PC-9 (cell line): ENCODE measurements at places on chromosomes 2 and 18. TPM values are rescaled to one million over a fixed set of nuclear protein-coding genes. Genes with fewer than 3 reads are reported as not detected.

Gene GPR155
- total RNA-seq = 0.18 and 0.79 TPM in 2 replicates

Gene ARL5A
- total RNA-seq = 36.1 and 47.5 TPM in 2 replicates

Gene FSIP2
- 0.22 and 0.63 TPM in 2 replicates for total RNA-seq

Gene POTEJ
- not detected in 2 replicates for total RNA-seq

- H3K4me1 ChIP-seq = no peaks in the 10 kb centered on the region; the same call in 1 of the 2 replicates
- no peak for DNase-seq
- no peaks in the 10 kb centered on the region for H3K27me3 ChIP-seq
- no peak overlapping the region for H3K27ac ChIP-seq
- no peaks in the 10 kb centered on the region for H3K36me3 ChIP-seq
These were observed 935.0 kb downstream of the TRIB2 start for GRCh38 chr2:13651684-13652131.

GRCh38 chr2:25608718-25609117 is 64.7 kb downstream of the DTNB start:
- DNase-seq = no peak
- no peaks in the 10 kb centered on the region for H3K4me1 ChIP-seq
- no peaks in the 10 kb centered on the region for H3K27me3 ChIP-seq
- H3K27ac ChIP-seq = no peak overlapping the region
- H3K4me3 ChIP-seq = no peak overlapping the region
- H3K36me3 ChIP-seq = no peaks in the 10 kb centered on the region
